ENCODE measurements at places on chromosomes 5 and 9. TPM values are rescaled to one million over a fixed set of nuclear protein-coding genes. Genes with fewer than 3 reads are reported as not detected.

DNA sequence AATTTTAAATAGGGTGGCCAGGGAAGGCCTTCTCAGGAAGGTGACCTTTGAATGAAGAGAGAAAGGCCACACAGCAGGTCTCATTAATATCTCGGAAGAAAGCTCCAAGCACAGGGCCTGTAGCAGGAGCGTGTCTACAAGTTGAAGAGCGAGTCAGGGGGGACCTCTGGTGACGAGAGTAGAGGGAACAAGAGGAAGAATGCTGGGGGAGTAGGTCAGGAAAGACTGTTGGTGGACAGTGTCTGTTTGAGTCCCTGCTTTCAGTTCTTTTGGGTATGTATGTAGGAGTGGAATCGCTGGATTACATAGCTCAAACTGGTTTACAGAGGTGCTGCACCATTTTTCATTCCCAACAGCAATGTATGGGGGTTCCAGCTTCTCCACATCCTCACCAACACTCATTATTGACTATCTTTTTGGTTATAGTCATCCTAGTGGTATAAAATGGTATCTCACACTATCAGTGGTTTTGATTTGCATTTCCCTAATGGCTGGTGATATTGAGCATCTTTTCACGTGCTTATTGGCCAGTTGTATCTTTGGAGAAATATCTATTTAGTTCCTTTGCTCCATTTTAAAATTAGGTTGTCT is 55.8 kb downstream of the NUP214 start:
- no peak overlapping the region for H3K4me3 ChIP-seq
- H3K36me3 ChIP-seq, result peaks cover 5% of the 10 kb centered on the region
- no peaks in the 10 kb centered on the region for H3K4me1 ChIP-seq
- H3K27me3 ChIP-seq, result no peaks in the 10 kb centered on the region
- no peak for DNase-seq

CTXN3 gene
- total RNA-seq, result not detected

ADRB2 gene
- total RNA-seq, result 4.0 TPM

- no peak overlapping the region for H3K27ac ChIP-seq
- H3K4me1 ChIP-seq, result no peaks in the 10 kb centered on the region
- no peak overlapping the region for H3K4me3 ChIP-seq
- H3K27me3 ChIP-seq, result no peaks in the 10 kb centered on the region
Observed at GRCh38 chr5:132138260-132138659, 64.7 kb downstream of the CSF2 start.

DNA sequence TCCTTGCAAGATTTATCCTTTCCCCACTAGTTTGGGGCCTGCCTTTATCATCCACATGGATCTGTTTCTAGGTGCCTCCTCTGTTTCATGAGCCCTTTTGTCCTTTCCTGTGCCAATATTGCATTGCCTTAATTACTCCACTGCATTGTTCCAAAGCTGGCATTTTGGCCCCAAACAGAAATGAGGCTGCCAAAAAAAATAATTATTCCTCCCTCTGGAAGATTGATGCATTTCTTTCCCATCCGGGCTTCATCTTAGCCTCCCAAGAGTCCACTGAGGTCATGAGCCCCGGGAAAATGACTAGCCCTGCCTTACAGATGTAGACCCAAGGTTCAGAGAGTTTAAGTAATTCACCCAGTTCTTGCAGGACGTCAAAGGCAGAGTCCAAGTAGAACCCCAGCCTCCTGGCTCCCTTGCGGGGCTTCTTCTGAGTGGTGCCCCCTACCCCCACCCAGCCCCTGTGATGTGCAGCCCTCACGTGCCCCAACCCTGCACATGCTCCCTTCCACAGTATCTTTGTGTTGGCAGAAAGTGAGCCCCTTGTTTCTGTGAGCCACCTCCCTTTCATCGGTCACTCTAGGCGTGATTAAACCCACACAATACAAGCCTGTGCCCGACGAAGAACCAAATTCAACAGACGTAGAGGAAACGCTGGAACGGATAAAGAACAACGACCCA is 62.1 kb downstream of the TMOD1 start:
- H3K27me3 ChIP-seq, result no peaks in the 10 kb centered on the region
- no peaks in the 10 kb centered on the region for H3K36me3 ChIP-seq
- DNase-seq, result no peak
- no peaks in the 10 kb centered on the region for H3K4me1 ChIP-seq

DPYSL3 gene
- total RNA-seq, result 3.6 TPM

MARVELD2 gene
- 13.1 TPM for total RNA-seq

DNA sequence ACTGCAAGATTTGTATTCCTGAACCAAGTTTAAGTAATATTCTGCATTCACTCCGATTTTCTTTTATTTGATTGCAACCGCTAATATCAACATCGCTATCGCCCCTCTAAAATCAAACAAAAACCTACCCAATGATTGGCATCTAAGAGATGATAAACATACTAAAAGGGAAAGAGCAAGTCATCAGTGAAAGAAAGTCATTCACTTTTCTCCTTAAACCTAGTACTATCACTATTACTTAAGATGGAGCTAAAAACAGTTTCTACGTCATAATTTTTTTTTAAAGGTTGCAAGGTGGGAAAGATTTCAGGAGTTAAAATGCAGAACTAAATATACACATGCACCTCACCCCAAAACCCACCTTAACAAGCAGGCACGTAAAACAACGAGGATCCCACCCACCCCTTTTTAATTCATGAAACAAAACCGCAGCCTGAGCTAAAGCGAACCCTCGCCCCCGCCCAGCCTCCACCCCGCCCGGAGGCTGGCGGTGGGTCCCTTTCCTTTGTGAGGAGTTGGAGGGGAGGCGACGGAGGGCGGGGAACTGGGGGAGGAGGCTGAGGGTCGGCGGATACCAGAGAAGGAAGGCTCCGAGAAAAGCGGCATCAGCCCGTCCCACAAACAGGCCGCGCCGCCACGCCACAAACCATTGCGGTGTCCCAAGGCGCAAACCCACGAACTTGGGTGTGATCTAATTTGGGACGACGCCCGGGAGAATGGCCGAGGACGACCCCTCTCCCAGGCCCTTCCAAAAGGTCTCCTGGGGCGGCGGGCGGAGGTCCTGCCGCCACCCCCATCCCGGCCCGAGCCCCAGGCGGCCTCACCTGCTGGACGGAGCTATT is 861 bp downstream of the UBQLN1 start:
- H3K36me3 ChIP-seq, result no peaks in the 10 kb centered on the region
- H3K27ac ChIP-seq, result peak overlapping the region; percentile 99
- DNase-seq, result peak; percentile 68

GRCh38 chr5:172733131-172733973 is 37.6 kb downstream of the DUSP1 start:
- no peak for DNase-seq
- H3K27ac ChIP-seq, result peak overlapping the region; percentile 80
- H3K36me3 ChIP-seq, result no peaks in the 10 kb centered on the region
- peaks cover 13% of the 10 kb centered on the region for H3K4me1 ChIP-seq
- H3K4me3 ChIP-seq, result no peak overlapping the region

DNA sequence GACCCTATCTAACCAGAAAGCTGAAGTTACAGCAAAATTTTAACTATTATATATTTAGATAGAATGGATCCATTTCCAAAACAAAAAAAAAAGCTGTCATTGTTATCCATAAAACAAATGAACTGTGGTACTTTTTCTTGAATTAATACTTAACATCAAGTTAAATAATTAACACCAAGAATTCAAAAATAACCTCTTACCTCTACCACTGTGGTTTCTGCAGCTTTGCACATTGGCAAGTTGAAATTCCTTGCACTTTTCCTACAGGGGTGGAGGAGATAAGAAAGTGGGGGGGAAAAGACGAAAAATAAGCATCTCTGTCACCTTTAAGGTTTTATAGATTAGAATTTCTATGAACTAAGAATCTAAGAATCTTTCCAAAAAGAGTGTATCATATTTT is 30.0 kb downstream of the OXCT1 start:
- H3K27ac ChIP-seq, result no peak overlapping the region
- no peak for DNase-seq
- no peak overlapping the region for H3K4me3 ChIP-seq
- H3K4me1 ChIP-seq, result no peaks in the 10 kb centered on the region

- H3K4me1 ChIP-seq, result no peaks in the 10 kb centered on the region
- H3K27ac ChIP-seq, result no peak overlapping the region
- no peak overlapping the region for H3K4me3 ChIP-seq
- no peak for DNase-seq
Observed at GRCh38 chr9:74309654-74310053, 187.5 kb upstream of the RORB start.

SLC23A1 gene
- total RNA-seq, result 10.0 TPM

- H3K36me3 ChIP-seq, result no peaks in the 10 kb centered on the region
- no peaks in the 10 kb centered on the region for H3K27me3 ChIP-seq
- no peak overlapping the region for H3K27ac ChIP-seq
- H3K4me1 ChIP-seq, result no peaks in the 10 kb centered on the region
Observed at GRCh38 chr5:156405988-156406387, 79.0 kb downstream of the SGCD start.

- no peaks in the 10 kb centered on the region for H3K27me3 ChIP-seq
- H3K36me3 ChIP-seq, result no peaks in the 10 kb centered on the region
- H3K27ac ChIP-seq, result no peak overlapping the region
- DNase-seq, result no peak
- H3K4me3 ChIP-seq, result no peak overlapping the region
- peaks cover 17% of the 10 kb centered on the region for H3K4me1 ChIP-seq
Observed at GRCh38 chr5:142977363-142978051, 207.3 kb downstream of the ARHGAP26 start.
